ENCODE measurements at places on chromosomes 12 and 14. TPM values are rescaled to one million over a fixed set of nuclear protein-coding genes. Genes with fewer than 3 reads are reported as not detected.
A peak's percentile ranks its signal among the peaks of the same experiment; 100 is the strongest.

- H3K27ac ChIP-seq: no peak overlapping the region
- no peak for DNase-seq
- no peaks in the 10 kb centered on the region for H3K27me3 ChIP-seq
- H3K4me3 ChIP-seq: no peak overlapping the region
- peaks cover 11% of the 10 kb centered on the region for H3K4me1 ChIP-seq
- peaks cover 6% of the 10 kb centered on the region for H3K36me3 ChIP-seq
Measured at GRCh38 chr12:39392154-39392925, 50.6 kb downstream of the KIF21A start.

DNA sequence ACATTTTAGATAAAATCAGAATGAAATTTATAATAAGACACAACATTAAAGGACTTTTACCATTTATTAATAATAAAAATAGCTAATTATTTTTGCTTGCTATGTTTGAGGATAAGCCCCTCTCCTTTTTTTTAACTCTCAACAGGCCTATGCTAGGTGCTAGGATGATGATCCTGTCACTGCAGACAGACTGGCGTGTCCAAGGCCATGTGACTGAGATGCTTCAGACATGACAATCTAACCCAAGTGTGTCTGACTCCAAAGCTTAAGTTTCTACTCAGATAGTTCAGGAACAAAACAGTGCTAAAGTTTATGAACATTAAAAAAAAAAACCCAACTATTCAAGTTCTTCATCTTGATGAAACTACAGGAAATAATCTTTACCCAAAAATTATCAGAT is 29.8 kb downstream of the PPP1R13B start:
- DNase-seq: no peak
- H3K27me3 ChIP-seq: no peaks in the 10 kb centered on the region
- no peaks in the 10 kb centered on the region for H3K36me3 ChIP-seq
- H3K27ac ChIP-seq: no peak overlapping the region
- H3K4me1 ChIP-seq: peaks cover 18% of the 10 kb centered on the region
- H3K4me3 ChIP-seq: no peak overlapping the region

The LRRIQ1 gene
- 1.5 TPM for total RNA-seq

DNA sequence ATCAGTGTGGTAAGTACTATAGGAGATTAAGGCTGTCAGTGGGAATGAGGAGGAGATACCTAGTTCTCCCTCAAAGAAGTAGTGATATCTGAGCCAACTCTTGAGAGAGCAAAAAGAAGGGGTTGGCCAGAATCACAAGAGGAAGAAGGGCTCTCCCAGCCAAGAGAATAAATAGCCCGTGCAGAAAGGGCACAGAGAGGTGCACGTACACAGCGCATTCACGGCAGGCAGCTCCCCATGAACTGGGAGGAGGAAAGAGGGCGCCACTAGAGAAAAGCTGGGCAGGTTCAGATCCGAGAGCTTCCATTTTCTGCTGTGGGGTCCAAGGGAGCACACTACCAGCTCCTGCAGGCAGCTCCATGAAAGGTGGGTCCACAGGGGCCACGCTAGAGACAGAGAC is 59.9 kb downstream of the PPP2R5E start:
- no peaks in the 10 kb centered on the region for H3K27me3 ChIP-seq
- no peak overlapping the region for H3K4me3 ChIP-seq
- DNase-seq: no peak
- peaks cover 14% of the 10 kb centered on the region for H3K36me3 ChIP-seq
- H3K27ac ChIP-seq: peak overlapping the region; percentile 49

The CDC42BPB gene
- 91.1 TPM for total RNA-seq

GRCh38 chr12:31797230-31797872 is 68.5 kb upstream of the AMN1 start:
- H3K36me3 ChIP-seq: no peaks in the 10 kb centered on the region
- no peak overlapping the region for H3K27ac ChIP-seq
- H3K4me3 ChIP-seq: no peak overlapping the region
- DNase-seq: no peak
- no peaks in the 10 kb centered on the region for H3K27me3 ChIP-seq

GRCh38 chr12:119803381-119803791 is 73.7 kb downstream of the CIT start:
- DNase-seq: no peak
- H3K36me3 ChIP-seq: peaks cover 6% of the 10 kb centered on the region
- no peak overlapping the region for H3K4me3 ChIP-seq
- H3K27ac ChIP-seq: no peak overlapping the region
